ENCODE measurements at places on chromosomes 12 and 14.

DNA sequence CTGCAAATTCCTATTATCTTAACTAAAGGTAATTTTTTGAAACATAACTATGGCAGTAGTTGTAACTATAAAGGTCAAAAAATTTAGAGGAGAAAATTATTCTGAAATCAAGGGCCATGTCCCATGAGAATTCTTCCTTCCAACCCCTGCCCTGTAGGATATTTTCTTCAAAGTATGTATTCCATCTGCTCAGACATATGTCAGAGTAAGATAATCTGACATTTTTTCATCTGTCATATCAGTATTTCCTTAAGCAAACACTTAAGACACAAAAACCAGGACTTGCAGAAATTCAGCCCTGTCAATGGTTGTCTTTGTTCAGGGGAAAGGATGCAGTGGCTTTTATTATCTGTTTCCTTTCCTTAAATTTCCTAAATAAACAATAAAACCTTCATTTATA, 36.3 kb downstream of the ACSS3 start:
- DNase-seq, result no peak

DNA sequence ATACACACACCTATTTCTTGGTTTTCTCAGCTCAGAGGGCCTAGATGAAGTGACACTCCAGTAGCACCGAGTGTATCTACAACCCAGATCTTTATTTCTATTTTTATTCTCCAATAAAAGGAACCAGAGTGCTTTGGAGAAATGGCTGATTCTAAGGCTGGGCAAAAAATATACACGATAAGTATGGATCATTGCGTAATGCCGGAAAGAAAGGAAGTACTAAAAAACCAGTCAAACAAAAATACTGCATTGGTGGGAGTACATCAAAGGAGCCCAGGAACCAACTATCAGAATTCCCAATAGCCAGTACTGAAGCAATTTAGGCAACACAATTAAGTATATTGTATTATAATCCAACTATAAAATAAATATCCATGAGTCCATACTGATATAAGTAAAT, 400.9 kb upstream of the CCDC196 start:
- no peak for DNase-seq

DNA sequence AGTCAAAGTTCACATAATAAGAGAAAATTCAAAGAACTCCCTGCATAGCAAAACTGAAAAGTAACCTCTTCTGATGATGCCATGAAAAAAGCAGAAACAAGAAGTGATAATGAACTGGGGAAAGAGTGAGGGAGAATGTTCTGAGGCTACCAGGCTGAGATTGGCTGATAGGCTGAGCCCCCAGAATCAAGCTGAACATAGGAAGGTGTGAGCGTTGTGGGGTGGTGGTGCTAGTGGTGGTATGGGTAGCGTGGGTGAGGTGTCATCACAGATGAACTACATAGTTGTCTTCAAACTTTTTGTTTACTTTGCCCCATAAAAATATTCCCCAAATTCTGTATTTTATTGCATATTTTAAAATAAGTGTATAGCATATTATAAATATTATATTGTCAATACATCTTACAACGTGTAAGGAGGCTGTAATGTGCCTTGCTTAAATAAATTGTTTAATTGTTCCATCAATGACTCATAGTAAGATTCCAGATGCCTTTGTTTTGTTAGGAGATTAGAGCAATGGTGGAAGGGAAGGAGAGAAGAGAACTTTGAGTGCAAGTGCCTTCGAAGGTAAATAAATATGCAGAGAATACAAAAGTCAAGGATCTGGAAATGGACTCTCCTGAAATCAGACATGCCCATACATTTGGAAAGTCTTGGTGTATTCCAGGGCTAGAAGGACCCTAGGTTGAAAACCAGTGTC, 15.8 kb upstream of the CFAP54 start:
- peak; percentile 28 for DNase-seq

DNA sequence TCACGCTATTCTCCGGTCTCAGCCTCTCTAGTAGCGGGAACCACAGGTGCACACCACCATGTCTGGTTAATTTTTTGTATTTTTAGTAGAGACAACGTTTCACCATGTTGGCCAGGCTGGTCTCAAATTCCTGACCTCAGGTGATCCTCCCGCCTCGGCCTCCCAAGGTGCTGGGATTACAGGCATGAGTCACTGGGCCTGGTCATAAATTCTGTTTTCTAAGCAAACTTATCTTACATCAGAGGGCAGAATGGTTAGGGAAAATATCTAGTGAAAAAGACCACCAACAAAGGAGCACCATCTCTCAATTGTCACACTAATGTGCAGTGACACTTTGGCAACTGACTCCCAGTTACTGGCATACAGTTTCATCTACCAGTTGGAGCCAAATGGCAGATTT, 2.8 kb downstream of the CPM start:
- no peak for DNase-seq

GRCh38 chr12:115811929-115812328, 465.6 kb downstream of the MED13L start:
- no peak for DNase-seq

DNA sequence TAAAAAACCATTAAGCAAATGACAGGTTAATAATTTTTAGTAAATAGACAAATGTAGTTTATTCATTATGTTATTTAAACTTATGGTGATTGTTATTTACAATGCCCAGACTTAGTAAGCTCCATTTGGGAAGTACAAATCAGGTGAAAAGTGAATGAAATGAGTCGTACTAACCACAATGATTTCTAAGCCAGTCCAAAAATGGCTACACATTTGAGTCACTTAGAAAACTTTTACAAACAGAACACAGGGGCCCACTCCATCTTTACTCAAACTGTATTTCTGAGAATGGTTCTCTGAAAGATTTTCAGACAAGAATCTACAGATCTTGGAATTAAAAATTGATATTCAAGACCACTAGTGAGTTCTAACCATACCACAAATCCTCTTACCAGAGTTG, 653.3 kb upstream of the MIS18BP1 start:
- no peak for DNase-seq

DNA sequence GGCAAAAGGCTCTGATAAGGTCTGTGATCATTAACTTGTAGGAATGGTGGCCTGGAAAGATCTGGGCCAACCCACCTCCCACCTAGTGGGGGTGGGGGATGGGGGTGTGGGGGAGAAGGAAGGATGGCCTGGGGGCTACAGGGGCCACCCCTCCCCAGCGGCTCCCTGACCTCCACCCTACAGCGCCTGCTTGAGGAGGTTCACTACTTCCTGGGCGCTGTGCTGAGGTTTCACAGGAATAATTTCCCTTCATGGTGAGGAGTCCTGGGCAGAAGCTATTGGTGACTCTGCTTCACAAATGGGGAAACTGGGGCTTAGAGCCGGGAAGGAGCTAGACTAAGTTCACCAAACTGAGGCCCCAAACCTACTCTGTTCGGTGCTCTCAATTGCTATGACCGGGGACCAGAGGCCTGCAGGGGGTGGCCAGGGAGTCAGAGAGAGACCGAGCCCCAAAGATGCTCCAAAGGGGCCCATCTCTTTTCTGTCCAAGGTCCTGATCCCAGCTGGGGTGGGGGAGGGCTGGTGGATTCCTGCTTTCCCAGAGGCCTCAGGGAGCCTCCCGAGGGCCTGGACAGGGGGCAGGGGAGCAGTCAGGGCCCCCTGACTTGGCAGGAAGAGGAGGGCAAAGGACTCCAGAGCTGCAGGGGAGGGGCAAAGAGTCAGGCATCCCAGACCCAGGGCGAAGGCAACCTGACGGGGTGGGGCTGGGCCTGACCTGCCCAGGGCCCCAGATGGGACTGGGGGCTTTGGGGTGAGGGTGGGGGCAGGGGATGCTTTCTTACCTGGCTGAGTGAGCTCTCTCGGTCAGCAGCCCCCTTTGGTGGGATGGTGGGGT, 1.7 kb downstream of the HNF1A start:
- DNase-seq, result no peak

- no peak for DNase-seq
Measured at GRCh38 chr12:33129500-33129899, 232.9 kb upstream of the PKP2 start.

DNA sequence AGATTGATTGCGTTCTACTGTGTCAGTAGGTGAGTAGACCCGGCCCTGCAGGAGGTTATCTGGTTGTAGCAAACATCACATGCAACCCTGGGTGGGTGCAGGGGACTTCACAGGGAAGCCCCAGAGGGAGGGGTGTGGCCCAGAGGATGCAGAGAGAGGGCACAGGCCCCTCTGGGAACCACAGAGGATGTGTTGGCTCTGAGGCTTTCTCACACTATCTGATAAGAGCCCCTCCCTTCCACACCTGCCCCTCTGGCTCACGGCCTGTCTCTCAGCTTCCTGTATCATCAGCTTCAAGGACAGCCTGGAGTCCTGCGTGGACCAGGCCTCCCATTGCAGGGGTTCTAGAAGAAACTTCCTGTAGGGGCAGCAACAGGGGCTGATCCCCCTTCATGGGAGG, 101.9 kb downstream of the RIN3 start:
- peak; percentile 82 for DNase-seq
